ENCODE measurements at places on chromosomes 16 and 17.

- no peak for DNase-seq
Measured at GRCh38 chr17:20133517-20133916, 124.4 kb downstream of the SPECC1 start.

DNA sequence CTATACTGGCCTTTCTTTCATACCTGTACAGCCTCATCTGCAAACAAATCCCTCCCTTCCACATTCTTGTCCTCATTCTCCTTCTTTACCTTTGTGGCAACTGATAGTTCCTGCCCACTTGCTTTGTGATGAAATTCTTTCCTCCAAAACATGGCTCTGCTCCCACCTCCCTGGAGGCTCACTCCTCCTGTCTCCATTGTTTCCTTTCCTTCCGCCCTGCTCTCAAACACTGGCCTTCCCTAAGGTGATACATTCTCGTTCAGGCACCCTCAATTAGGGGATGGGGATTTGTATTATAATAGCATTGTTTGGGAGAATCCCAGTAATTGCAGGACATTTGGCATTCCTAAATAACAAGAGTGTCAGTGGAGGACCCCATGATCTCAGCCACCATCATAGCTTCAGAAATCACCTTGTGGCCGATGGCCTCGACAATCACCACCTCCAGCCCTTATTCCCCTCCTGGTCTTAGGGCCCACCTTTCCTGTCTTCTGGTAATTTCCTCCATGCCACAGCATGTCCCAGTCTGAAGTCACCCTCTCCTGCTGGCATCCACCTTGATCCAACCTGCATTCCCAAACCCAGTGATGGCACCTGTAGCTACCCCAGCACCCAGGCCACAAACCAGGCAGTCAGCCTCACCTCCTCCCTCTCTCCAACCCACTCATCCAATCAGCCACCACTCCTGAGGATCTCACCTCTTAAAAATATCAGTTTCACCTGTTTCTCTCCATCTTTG, 7.9 kb downstream of the UNC119 start:
- no peak for DNase-seq

DNA sequence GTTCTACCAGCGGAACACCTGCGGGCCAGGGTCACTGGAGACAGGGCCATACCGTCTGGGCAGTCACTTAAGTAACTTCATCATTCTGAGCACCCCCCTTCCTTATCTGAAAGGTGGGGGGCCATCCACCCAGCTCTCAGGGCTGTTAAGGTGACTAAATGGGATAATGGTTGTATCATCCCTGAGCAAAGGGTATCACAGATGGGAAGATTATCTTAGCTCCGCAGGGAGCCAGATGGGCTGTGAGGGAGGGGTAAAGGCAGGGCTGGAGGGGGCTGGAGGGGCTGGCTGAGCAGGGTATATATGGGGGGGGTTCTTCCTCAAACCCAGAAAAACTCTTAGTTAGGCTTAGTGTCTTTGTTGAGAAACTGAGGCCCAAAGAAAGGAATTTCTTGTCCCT, 2.9 kb upstream of the CACNA1G start:
- DNase-seq: no peak

GRCh38 chr16:55146966-55147365, 177.0 kb upstream of the IRX6 start:
- no peak for DNase-seq

DNA sequence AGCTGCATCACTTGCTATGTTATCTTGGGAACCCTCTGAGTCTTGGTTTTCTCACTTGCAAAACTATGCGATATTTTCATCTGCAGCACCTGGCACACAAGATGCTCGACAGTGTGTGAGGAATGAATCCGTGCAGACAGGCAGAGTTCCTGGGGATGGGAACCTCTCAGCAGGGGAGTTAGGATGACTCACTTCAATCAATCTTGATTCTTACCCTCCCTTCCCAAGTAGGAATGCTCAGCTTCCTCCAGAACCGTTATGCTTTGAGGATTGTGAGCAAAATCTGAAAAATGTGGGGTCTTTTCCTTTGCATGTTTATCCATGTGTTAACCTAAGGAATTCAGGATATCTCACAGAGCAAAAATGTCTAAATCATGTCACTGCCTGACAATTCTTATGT, 68.9 kb upstream of the HNF1B start:
- no peak for DNase-seq

DNA sequence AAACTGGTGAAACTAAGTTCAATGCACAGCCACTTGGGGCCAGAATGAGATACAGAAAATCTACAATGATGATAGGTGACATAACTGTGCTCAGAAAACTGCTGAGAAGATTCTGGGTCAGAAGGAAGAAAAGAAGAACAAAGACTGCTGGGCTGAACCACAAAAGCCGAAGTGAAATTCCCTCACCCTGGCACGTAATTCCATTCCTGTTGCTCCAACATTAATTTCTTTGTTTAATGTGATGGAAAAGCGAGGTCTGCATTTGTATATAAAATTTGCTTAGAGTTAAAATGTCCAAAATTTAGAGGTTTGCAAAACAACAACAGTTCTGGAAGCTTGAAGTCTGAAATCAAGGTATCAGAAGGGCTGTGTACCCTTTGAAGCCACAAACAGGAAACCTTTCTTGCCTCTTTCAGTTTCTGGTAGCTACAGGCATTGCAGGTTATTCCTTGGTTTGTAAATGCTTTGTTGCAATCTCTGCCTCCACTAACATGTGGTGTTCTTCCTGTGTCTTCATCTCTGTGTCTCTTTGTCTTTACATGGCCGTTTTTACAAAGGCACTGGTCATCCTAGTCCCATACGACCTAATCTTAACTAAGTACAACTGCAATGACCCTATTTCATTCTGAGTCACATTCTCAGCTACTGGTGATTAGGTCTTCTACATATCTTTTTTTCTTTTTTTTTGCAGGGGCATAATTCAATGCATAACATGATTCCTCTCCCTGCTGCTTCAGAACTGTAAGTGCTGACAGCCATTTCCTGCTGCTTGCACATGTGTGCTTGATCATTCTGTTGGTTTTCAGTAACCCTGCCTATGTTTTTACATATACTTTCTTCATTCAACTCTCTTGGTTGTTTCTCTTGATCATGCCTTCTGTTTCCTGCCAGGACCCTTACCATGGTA, 603.0 kb upstream of the CDH8 start:
- peak; percentile 23 for DNase-seq

DNA sequence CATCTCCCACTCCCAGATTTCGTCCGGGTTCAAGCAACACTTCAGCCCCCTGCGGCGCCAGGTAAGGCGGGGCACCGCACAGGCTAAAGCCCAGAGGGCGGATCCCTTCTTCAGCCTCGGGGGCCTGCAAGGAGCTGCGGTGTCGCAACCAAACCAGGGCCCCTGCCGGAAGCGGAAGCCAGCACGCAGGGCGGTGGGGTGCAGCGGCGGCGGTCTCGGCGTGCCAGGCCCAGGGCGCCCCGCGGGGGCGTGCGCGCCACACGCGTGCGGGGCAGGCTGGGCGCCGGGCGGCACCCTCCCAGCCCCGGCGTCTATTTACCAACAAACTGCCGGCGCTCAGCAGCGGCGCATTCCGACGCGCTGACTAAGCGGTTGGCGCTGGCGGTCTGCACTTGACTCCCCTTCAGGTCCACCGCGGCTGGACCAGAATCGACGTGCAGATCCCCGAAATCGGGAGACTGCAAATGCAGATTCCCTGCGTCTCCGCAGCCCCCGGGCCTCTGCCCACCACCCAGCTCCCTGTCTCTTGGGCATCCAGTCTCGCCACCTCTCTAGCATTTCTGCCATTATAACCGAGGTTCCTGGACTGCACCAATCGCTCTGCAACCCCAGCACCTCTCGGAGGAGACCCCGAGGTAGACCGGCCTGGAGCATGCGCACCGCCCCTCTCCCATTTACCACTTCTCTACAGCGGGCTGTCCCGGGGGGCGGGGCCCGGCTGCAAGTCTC, 421 bp upstream of the DLX4 start:
- peak; percentile 88 for DNase-seq

- no peak for DNase-seq
Measured at GRCh38 chr17:67053438-67054000, 9.2 kb downstream of the CACNG1 start.

DNA sequence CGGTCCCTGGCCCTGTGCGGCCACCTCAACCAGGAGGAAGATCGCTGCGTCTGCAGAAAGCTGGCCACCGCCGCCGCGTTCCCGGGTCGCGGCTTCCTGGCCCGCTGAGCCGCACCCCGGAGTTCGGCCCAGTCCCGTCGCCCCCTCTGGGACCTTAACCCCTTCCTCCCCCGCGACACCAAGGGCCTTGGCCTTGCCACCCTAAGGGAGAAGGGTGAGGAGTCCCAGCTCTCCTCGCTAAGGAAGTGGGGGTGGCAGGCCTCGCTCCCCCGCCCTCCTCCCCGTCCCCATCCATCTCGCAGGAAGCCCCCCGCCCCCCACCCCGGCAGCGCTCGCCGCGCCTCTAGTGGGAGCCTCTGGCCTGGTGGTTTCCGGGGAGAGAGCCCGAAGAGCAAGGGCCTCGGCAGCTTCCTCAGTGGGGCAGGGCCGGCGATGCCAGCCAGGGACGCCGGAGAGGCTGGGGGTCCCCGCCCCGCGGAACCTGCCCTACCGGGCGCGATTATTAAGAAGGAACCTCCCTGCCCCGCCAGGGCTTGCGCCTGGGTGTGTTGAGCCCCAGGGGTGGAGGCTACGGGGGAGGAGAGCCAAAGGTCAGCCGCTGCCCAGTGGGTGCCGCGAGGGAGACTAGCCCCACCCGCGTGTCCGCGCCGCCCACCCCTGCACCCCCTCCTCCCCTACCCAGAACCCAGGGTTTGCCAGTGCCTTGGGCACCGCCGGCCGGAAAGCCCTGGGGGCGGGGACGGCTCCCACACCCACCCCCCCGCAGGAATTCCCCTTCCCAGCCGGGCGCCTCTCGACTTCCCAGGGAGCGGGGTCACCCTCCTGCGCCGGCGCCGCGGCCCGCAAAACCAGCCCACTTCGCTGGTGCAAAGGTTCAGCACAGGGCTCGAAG, 6.8 kb downstream of the CBX4 start:
- no peak for DNase-seq

- no peak for DNase-seq
Measured at GRCh38 chr17:18319604-18320256, 4.6 kb downstream of the SMCR8 start.

GRCh38 chr17:80145076-80146075, 1.6 kb downstream of the EIF4A3 start:
- no peak for DNase-seq

DNA sequence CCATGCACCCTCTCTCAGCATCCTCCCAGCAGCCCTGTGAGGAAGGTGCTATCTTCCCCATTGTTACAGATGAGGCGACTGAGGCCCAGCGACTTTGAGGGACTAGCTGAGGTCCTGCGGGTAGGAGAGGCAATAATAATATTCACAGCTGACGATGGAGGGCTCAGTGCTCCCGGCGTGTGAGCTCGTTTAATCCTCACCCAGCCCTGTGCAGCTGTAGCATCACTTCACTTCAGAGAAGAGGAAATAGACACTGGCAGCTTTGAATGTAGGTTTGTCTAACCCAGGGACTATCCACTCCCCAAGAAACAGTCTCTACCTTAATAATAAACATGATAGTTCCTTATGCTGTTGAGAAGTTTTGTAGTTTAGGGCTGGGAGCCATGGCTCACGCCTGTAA, 21.6 kb downstream of the LASP1 start:
- DNase-seq: no peak

- no peak for DNase-seq
Measured at GRCh38 chr17:45867171-45867570, 22.5 kb downstream of the SPPL2C start.

DNA sequence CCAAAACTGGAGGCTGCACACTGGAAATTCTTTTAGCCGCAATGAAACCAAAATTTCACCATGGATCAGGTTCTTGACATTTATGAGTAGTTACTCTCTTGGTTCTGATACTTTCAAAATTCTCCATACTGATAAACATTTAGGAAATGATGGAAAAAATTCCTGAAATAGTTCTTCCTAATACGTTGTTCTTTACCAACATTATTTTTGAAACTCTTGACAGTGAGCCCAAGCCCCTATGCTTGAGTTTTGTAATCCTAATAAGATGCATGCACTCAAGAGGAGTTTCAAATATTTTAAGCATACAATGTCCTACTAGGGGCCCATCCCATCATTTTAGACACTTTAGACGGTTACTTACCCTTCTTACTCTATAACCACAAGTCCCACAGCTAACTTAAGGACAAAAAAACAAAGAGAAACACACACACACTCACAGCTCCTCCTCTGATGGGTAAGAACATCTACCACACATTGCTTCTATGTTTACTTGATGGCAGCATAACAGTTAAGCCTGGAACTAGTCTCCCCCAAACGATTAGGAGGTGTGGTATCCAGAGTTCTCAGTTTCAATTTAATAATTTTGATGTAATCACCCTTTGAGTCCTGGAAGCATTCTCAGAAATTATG, 3.7 kb downstream of the VEZF1 start:
- DNase-seq: no peak

GRCh38 chr17:49239963-49240362, 9.4 kb upstream of the PHOSPHO1 start:
- no peak for DNase-seq

DNA sequence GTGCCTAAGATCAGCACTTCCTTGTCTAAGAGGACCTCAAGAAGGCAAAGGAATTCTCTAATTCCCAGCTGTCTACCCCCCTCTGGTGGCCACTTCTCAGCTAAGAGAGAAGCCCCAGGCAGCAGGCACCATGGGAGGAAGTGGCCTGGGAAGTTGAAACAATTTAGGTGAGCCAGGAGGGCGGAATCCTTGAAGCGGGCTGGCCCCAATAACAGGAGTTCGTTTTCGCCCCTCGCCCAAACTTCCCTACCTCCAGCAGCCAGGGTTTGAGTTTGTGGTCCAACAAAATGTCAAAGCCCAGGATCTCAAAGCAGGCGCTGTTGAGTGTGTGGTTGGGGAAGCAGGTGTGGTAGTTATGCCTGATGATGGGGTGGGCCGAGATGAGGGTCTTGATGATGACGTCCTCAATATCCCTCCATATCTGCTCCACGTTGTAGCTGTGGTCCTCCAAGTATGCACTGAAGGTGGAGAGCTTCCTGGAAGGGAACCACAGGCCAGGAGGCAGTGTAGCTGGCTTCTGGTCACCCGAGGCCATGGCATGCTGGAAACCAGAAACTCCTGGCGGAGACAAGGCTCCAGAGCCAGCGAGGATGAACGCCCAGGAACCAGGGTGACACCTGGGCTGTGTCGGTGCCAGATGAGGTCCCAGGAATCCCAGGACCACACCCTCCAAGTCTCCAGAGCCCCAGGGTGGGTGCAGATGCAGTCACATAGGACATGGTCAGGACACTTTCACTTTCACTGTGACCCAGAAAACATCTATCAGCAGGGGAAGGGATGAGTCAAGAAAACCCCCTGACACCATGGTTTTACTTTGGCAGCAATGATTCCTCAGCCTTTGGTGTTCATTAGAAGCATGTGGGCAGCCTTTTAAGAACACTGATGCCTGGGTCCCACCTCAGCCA, 25.6 kb downstream of the TTLL6 start:
- peak; percentile 68 for DNase-seq

GRCh38 chr16:84887207-84887606, 67.4 kb downstream of the CRISPLD2 start:
- no peak for DNase-seq
